ENCODE measurements at places on chromosomes 5 and 9. TPM values are rescaled to one million over a fixed set of nuclear protein-coding genes. Genes with fewer than 3 reads are reported as not detected.

Gene ARHGEF39
- 0.38 TPM for total RNA-seq

Gene PCDHB10
- total RNA-seq, result 2.1 TPM

Gene MLANA
- total RNA-seq, result not detected

Gene ABCA1
- total RNA-seq, result 49.0 TPM

- H3K27ac ChIP-seq, result no peak overlapping the region
- H3K27me3 ChIP-seq, result no peaks in the 10 kb centered on the region
- no peak overlapping the region for H3K4me3 ChIP-seq
- no peaks in the 10 kb centered on the region for H3K4me1 ChIP-seq
- H3K36me3 ChIP-seq, result no peaks in the 10 kb centered on the region
These were observed 10.0 kb upstream of the RETREG1 start for GRCh38 chr5:16626696-16627264.

GRCh38 chr9:136328011-136328621 lies 777 bp downstream of the GPSM1 start:
- no peak for DNase-seq
- peaks cover 22% of the 10 kb centered on the region for H3K4me1 ChIP-seq
- peak overlapping the region; percentile 81 for H3K27ac ChIP-seq
- H3K27me3 ChIP-seq, result no peaks in the 10 kb centered on the region

DNA sequence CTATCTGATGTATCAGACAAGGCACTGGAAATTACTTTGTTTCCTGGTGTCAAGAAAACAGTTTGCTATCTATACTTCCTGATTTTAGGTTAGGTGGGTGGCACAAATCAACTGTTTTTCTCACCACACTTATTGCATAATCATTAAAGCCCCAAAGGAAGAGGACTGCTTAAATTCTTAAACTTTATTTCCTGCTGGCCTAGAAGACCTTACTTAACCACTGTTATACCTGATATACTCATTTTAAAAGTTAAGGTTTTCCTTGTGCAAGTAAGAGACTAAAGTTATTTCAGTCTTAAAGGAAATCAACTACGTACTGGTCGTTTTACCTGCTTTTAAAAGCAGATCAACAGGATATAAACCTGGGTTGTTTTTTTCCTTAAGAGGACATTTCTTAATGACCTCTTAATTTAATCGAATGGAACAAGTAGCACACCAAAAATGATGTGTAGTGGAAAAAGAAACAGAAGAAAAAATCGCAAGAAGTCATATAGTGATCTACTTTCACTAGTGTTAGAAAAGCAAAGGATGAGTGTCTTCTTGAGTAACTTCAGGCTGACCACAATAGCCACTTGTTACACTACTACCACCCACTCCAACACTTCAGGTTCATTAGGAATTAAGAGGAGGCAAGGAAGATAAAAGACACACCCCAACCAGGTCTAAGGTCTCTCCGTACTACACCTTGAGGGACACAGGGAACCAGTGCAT lies 974 bp downstream of the CLINT1 start:
- H3K36me3 ChIP-seq, result no peaks in the 10 kb centered on the region
- peaks cover 27% of the 10 kb centered on the region for H3K4me1 ChIP-seq
- H3K27me3 ChIP-seq, result no peaks in the 10 kb centered on the region
- no peak for DNase-seq
- peak overlapping the region; percentile 92 for H3K4me3 ChIP-seq

GRCh38 chr9:89365532-89365912 lies 47.2 kb downstream of the SECISBP2 start:
- DNase-seq, result no peak
- no peak overlapping the region for H3K27ac ChIP-seq
- peaks cover 22% of the 10 kb centered on the region for H3K36me3 ChIP-seq
- no peaks in the 10 kb centered on the region for H3K27me3 ChIP-seq
- H3K4me3 ChIP-seq, result no peak overlapping the region
- H3K4me1 ChIP-seq, result peaks cover 1% of the 10 kb centered on the region
